ENCODE measurements at places on chromosomes 5 and 9.

DNA sequence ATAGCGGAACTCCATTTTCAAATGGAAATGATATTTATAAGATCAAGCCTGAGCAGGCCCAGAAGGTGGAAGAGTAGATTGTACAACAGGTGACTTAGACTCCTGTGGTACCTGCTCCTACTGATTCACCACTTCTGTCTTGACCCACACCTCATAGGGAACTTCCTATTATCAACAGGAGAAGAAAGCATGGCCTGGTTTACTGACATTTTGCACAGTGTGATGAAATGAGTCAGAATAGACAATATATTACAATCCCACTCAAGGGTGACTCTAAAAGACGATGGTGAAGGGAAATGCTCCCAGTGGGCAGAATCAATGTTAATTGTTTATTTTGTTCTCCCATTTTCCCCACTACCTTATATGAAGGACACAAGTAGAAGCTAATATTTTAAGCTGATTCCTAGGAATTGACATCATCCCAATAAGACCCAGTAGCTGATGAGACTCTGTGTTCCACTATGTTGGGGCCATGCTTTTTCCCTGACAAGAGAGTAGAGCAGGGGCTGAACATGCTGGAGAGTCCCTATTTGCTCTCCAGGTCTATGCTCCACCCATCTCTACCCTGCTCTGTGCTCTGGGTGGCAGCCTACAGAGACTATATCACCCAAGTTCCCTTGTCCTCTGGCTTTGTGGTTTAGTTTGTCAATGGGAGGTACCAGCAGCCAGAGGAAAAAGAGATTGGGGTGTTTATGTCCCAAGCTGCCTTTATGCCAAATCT is 163.4 kb upstream of the FSTL4 start:
- no peak for DNase-seq

GRCh38 chr9:37984278-37984671 is 80.3 kb upstream of the SLC25A51 start:
- DNase-seq: no peak

DNA sequence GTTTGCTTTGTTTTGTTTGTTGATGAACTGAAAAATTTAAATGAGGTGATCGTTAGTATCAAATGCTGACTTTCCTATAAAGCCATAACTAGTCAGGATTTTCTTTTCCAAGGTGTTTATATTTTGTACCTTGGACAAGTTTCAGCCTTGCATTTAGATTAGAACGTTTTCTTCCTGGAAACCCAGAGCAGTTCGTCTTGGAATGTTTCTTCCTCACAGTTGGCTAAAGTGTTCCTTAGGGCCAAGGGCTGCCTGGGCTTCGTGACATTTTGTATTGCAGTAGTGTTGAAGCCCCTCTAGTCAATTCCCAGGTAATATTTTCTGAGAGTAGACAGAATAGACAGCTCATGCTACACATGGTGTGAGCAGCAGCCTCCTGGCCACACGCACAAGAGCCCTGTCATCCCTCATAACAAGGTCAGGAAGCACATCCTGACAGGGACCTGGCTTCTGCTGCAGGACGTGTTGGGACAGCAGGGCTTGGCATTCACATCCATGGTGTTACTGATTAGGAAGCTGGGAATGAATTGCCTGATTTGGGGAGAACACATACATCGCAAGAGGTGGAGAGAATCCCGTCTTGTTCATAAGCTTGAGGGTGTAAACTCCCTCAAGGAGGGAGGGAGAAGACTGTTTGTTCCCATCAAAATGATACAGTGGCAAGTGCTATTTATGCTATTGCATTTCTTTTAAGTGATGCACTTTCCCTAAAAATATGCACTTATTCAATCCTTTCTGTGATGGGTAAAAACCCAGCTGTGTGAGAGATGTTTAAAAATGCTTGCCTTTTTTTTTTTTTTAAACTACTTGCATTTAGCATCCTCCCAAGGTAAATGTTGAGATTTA is 31.7 kb downstream of the FUBP3 start:
- DNase-seq: no peak

DNA sequence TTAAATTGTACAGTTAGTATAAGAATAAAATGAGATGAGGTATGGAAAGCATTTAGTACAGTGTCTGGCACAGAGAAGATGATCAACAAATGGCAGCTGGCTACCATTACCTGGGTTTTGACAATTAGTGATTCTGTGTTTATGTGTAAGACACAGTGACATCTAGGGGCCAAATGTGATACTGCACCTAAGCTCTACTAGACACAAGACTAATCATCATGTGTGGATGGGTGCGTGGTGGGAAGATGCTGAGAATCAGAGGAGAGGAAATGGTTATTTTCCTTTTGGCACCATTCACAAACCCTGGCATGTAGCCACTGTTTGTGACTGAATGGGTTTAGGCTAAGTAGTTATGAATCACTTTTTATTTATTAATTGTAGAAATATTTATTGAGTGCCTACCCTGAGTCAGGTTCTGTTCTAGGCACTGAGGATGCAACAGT is 109.8 kb upstream of the TBC1D2 start:
- DNase-seq: peak; percentile 16

DNA sequence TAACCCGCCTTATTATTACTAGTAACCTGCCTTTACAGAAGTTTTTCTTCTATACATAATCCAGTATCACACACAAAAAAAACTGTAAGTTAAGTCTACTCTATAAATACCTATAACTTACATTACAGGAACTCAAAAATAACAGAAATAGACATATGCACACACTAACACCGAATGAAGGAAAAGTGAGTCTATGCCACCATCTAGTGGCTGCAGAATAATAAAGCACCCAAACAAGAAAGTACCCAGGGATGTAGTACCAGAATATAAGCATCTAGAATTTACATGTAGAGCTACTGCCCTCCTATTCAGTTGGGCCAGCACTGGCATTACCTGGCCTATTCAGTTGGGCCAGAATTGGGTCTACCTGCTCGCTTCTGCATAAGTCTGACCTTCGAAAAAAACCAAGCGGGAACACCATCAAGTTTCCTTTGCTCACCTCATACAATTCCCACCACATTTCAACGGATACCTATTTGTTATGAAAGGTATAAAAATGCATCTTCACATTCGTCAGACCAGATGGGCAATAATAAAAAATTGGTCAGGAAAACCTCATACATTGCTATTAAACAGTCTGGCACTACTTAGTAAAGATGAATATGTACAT is 4.0 kb upstream of the NIPSNAP3A start:
- DNase-seq: peak; percentile 75

DNA sequence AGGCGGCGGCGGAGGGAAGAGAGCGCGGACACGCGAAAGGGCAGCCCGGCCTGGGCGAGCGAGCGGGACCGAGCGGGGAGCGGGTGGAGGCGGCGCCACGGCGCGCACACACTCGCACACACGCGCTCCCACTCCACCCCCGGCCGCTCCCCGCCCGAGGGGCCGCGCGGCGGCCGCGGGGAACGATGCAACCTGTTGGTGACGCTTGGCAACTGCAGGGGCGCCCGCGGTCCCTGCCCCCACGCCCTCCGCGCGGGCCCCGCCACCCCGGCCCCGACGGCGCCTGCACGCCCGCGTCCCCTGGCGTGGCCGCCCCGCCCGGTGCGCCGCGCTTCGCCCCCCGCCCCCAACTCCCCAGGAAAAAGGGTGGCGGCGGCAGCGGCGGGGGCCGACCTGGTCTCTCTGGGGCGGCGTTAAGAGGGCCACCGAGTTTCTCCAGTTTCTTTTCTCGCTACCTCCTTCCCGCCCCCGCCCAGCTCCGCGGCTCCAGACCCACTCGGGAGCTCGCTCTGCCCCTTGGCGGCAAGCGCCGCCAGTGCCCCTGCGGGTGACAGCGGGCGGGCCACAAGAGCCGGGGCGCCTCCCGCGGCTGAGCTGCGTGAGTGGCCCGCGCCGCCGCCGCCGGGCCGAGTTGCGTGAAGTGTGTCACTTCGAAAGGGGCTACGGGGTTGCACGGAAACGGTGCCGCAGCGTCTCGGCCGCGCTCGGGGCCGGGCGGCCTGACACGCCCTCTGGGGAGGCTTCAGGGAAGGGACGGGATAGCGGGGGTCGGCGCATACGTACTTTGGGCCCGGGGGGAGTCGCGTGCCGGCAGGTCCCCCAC is at the start of gene NR3C1:
Gene NR3C1, minus strand, starts transcription at position 94 of the 823 bp plus-strand sequence. CDS start 2,847 bp downstream, outside the sequence.
- DNase-seq: peak; percentile 37

DNA sequence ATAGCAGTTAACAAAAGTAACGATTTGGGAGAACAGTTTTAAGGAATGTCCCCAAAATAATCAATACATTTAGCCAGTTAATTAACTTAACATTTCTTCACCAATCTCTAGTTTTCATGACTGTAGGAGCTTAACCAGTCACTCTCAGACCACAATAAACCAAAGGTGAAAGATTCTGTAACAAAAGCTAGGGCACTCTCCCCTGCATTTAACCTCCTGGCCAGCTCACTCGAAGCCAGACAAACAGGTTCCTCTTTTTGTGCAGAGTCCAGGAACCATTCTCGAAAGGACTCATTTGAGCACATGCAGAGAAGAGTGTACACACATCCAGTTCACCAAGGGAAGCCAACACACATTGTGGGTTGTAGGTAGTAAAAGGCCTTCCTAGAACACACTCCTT is 6.5 kb downstream of the IL7R start:
- no peak for DNase-seq

DNA sequence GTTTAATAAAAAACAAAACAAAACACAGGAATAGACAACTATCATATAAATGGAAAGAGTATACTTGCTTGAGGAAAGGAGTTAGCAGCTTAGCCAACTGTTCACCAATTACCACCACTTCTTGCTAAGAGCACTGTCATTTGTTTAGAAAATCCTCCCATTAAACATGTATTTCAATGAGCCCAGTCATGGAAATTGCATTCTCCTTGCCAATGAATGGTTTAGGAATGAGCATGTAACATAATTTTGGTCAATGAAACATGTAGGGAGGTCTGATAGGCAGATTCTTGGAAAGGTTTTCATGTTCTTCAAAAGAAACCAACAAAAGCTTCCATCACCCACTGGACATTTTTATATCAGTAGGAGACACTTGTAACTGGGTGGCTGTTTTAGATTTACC is 502.8 kb upstream of the PAPPA start:
- no peak for DNase-seq

- no peak for DNase-seq
Measured at GRCh38 chr9:15246708-15247107, 60.3 kb downstream of the TTC39B start.

DNA sequence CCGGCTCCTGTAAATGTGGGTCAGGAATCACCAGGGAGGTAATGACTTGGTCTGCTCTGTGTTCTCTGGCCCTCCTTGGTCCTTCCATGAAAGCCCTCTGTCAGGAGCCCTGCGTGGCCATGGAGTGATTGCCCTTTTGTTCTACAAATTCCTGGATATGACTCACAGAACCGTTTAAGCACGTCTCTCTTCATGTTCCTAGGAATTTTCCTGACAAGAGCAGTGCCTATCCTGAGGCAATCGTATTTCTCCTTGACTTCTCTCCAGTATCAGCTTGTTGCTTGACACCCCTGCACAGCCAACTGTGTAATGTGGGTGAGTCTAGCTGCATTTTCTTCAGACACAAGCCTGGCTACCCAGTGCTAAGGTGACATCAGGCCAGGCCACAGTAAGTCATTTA is 274.3 kb upstream of the ZNF462 start:
- no peak for DNase-seq

GRCh38 chr5:67552773-67553172 is 356.2 kb upstream of the CD180 start:
- DNase-seq: no peak

DNA sequence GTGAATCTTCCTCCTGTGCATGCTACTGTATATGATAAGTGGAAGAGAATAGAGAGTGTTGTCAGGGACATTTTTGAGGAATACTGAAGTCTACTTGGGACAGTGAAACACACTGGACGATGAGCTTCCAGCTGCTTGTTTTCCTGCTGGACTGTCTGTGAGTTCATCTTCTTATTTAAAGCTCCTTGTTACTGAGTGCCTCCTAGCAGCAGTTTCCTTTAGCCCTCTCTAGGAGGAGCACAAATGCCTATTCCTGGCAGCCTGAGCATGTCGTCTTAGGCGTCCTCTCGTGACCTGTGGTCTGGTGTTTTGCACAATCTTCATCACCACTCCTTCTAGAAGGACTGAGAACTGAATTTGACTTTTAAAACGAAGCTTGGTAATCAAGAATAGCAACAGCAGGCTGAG is 43.8 kb downstream of the ANKRD33B start:
- DNase-seq: no peak

GRCh38 chr9:1083325-1083913 is 33.3 kb downstream of the DMRT2 start:
- DNase-seq: no peak

GRCh38 chr5:102873379-102873932 is 118.4 kb downstream of the PAM start:
- no peak for DNase-seq

GRCh38 chr9:694403-695154 is 146.9 kb upstream of the DMRT1 start:
- DNase-seq: no peak

DNA sequence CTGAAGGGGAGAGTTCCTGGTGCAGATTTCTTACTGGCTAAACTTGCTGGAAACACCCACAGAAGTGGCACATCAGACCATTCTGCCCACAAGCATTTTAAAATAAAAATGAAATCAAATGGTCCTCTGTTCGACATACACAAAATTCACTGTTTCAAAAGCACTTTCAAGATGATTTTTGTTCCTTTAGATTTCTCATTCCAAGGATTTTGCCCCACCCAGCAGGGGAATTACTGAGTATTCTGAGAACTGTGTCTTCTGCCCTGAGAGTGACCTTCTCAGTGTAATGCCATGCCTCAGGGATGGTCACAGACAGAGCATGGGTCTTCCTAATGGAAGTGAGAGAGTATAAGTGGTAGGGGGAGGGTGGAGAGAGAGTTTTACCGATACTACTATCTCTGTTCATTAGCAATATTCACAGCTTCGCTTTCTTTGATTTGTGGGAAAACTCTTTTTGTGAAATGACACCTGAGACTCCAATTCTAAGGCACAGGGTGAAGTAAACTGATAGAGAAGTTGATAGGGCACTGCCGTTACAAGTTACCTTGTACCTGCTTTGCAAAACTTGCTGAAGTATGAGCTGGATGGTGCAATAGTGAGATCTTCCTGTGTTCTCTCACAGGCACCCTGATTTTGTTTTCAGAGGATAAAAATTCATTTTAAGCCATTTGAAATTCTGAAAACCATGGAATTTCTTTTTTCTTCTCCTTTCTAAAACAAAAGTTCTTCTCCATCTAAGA is 95.8 kb upstream of the CD180 start:
- no peak for DNase-seq

DNA sequence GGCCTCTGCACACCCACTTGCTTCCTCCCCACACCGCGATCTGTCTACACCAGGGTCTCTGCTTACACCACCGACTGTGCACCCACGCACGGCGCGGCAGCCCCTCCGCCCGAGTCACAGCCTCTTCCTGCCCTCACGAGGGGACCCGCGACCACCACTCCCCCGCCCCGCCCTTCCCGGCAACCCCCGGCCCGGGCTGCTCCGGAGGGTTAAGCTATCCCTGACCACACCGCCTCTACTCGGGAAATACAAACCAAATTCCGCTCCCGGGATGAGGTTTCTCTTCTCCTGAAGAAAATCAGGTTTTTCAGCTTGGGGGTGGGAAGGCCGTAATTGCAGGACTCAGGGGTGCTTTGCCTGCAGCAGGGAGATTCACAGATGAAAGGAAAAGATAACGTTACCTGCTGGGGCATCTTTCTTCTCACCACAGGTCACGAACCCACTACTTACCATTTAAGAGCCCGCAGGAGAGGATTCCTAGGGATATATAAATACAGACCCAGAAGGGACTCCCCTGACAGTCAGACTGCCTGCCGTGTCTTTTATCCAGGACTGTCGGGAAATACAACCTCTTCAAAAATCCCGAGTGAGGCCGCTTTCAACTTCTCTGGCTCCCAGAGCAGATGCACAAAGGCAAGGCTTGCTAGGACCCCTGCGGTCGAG is 63.5 kb downstream of the ROR2 start:
- no peak for DNase-seq

- DNase-seq: no peak
Measured at GRCh38 chr9:127801955-127802575, 617 bp upstream of the FPGS start.
